ENCODE measurements at places on chromosomes 11 and 22.

DNA sequence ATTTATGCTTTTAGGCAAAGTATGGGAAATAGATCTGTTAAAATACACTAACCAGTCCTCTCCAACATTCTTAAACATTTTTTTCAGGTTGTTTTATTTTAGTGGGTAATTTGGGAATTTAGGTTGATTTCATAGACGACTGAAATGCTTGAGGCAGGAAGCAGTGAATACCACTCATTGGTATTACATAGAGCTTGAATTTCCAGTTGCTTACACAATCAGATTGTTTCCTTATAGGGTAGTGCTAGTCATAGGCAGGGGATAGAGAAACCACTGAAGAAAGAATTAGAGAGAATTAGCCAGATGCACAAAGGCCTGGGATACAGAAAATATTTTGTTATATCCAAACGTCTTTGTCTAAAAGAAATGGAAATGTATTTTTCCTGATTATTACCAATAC is 23.9 kb upstream of the LYVE1 start:
- DNase-seq = no peak

- DNase-seq = peak; percentile 64
Measured at GRCh38 chr22:20244691-20245576, 23.2 kb downstream of the RTN4R start.

- no peak for DNase-seq
Measured at GRCh38 chr11:93512073-93512475, 31.1 kb downstream of the SMCO4 start.

DNA sequence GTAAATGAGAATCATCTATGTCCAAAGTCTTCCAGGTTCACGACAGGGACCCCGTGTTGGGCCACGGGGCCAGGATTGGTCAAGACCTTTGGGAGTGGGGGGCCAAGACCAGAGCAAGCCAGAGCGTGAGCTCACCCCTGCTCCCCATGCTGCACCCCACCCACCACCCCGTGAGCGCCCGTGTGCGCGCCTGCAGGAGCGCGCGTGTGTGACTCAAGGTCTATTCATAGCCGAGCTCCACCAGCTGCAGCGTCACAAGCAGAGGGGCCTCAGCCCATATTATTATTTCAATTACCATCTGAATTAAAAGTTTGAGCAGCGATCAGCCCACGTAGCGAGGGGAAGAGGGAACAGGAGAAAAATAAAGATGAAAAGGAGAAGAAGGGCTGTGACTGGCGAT is 5.2 kb downstream of the KCNJ4 start:
- no peak for DNase-seq

GRCh38 chr22:48099251-48099650 is 1336.8 kb downstream of the TBC1D22A start:
- no peak for DNase-seq

- no peak for DNase-seq
Measured at GRCh38 chr11:119583585-119583984, 145.4 kb downstream of the NECTIN1 start.

- DNase-seq = no peak
Measured at GRCh38 chr11:133133050-133133449, 399.3 kb downstream of the OPCML start.

GRCh38 chr11:55658608-55659007 is 3.4 kb upstream of the OR4C6 start:
- no peak for DNase-seq

DNA sequence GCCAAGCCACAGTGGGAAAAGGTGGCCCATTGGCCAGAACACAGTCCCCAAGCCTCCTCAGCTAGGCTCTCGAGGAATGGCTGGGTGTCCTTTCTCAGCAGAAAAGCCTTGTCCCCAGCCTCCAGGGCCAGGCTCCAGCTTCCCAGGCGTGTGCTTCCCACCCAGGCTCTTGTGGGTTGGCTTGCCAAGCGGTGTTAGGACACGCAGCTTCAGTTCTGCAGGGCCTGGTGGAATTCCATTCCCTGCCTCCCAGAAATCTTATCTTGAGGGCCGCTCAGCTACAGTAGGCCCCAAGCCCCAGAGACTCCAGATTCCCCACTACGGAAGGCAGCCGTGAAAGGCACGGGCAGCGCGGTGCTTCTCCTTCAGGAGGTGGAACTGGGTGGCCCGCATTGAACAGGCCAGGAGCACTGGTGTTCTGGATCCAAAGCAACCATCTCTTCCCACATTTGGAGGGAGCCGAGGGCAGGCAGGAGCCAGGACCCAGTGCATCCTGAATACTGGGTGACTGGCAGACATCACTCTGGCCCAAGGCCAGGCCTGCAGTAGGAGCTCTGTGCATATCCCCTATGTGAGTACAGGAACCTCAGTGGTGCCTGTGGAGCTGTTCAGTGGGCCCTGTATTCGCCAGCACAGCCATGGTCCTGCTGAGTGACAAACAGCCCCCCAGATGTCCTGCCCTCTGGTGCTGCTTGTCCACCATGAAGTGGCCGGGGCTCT is 16.7 kb upstream of the KCNQ1OT1 start:
- DNase-seq = no peak

DNA sequence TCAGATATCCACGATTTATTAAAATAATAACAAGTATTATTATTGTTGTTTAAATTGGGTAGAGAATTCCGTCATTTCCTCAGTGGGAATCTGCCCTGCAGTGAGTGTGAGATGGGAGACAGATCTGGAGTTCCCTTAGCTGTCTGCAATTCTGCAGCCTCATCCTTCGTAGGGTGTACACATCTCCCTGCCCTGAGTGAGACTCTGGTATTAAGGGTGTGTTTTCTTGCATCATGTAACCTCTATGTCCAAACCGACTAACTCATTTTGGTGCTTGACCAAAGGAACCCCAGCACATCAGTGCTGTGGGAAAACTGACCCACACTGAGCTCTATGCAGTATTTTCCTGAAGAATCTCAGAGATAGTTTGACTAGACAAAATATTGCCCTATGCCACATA is 157.6 kb downstream of the LDLRAD3 start:
- DNase-seq = no peak

GRCh38 chr11:103544874-103545273 is 435.6 kb downstream of the DYNC2H1 start:
- DNase-seq = no peak

GRCh38 chr11:122138744-122139594 is 23.0 kb upstream of the BLID start:
- no peak for DNase-seq

DNA sequence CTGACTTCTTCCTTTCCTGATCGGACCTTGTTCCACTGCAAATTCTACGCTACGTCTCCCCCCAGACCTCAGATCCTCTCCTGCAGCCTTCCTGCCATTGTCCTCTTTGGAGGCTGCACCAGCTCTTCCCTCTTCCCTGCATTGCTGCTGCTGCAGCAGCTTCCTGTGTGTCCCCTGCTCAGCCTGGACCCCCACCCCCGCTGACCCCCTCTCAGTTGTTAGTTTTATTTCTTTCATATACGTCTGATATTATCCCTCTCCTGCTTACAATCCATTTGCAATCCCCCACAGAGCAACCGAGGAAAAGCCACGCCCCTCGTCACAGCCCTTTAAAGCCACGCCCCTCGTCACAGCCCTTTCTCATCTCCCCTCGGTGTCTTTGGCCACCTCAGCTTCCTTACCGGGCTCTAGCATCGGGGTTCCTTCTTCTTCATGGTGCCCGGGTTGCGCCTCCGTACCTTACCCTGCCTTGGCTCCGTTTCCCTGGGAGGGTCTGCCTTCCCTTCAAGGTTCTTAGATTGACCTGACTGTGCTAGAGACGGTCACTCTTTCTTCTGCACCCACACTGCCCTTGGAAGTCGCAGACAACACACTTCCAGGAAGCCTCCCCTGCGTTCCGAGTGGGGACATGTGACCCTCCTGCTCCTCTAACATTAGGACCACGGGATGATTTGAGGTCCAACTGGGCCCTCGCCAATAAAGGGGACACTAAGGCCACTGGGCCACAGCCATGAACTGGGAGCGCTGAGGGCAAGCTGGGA is 4.8 kb downstream of the MRGPRG start:
- DNase-seq = no peak

DNA sequence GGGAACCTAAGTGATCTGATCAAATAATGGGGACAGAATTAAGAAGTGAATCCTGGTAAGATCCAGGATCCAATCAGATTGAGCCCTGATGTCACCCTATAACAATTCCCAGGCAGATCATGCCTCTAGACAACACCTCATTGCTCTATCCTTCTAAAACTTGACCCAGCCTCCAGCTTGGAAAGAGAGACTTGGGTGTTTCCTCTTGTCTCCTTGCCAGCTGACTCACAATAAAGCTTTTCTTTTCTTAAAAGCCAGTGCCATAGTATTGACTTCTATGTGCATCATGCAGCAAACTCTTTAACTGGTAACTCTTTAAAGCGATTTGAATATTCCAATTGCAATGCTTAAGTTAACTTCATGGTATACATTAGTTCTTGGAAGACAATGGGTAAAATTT is 109.6 kb upstream of the CHORDC1 start:
- no peak for DNase-seq

GRCh38 chr11:120180551-120181232 is 30.1 kb upstream of the OAF start:
- no peak for DNase-seq

- DNase-seq = no peak
Measured at GRCh38 chr11:78820741-78821140, 246.1 kb upstream of the NARS2 start.

- no peak for DNase-seq
Measured at GRCh38 chr11:46729110-46730027, 10.4 kb downstream of the F2 start.

DNA sequence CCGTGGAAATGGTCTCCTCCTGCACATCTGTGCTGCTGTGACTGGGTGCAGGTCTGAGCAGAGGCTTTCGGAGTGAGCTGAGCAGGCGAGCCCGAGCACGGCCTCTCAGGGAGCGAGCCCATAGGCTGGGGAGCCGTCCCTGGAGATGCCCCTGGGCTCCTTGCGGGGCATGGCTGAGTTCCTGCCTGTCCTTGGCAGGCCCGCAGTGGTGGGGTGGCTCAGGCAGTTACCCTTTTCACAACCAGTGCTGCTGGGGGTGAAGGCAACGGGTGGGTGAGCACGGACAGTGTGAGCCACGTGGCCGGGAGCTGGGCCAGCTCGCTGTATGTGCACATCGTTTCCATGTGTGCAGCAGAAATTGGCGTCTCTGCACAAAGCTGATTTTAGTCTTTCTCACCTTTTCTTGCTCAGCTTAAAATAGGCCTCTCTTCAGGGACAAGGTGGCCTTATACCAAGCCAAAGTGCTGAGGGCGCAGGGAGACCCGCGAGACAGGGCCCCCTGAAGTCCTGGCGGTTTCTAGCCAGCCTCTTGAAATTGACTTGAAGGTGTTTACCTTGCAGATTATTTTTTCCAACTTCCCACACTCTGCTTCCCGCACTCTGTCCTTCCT is at the start of gene TP53AIP1:
TP53AIP1 (minus strand) TSS at position 55 of the 611 bp plus-strand sequence. CDS start 5,053 bp downstream, outside the sequence.
- no peak for DNase-seq

DNA sequence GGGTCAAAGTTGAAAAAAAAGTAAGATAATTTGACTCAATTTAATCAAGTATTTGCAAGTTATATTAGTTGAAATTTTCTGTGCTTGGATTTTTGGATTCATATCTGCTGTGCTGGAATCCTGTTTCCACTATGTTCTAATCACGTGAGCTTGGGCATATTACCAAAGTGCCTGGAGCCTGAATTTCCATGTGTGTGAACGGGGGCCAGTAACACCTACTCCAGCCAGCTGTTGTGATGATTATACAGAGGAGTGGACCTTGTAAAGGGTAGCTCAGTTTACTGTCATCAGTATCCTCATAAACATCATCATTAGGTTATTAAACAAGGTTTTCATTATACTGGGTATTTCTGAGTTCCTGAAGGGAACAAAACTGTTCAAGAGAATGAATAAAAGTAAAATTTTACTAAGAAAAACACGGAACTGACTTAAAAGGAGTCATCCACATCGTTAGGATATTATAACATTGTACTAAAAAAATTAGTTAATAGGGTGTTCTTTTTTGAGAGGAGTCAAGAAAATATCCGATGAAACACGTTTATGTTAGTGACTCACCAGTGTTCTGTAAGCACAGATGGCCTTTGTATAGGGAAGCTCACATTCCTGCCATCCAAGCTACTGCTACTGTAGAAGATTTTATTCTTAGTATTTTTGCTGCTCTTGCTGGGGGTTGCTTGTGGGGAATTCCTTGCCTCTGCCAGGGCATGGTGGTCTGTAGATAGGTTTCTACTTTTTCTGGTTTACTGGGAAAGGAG is 144.1 kb downstream of the ARHGAP42 start:
- no peak for DNase-seq

GRCh38 chr11:27028561-27028965 is 12.1 kb upstream of the BBOX1 start:
- DNase-seq = no peak

- no peak for DNase-seq
Measured at GRCh38 chr22:24030186-24030702, 19.1 kb downstream of the CABIN1 start.

GRCh38 chr11:5833446-5833845 is 8.3 kb downstream of the OR52E6 start:
- no peak for DNase-seq

- DNase-seq = no peak
Measured at GRCh38 chr11:36365907-36366306, 69.8 kb downstream of the PRR5L start.

- DNase-seq = no peak
Measured at GRCh38 chr11:118341815-118342489, 553 bp downstream of the CD3D start.

GRCh38 chr11:103849366-103849765 is 187.1 kb upstream of the DDI1 start:
- DNase-seq = no peak

GRCh38 chr11:44693654-44694119 is 33.1 kb upstream of the TSPAN18 start:
- DNase-seq = no peak

DNA sequence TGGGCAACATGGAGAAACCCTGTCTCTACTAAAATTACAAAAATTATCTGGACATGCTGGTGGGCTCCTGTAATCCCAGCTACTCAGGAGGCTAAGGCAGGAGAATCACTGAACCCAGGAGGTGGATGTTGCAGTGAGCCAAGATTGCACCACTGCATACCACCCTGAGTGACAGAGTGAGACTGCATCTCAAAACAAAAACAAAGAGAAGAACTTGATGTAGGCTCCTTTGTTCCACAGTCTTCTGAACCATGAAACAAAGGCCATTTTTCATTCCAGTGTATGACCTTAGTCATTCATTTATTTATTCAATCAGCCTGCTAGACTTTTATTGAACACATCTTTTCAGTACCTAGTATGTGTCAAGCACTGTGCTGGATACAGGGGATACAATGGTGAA is 369.6 kb downstream of the FAT3 start:
- no peak for DNase-seq
